Hindlimb muscle (tissue), 1 donor: ENCODE measurements at places on chromosomes 1 and 21. TPM values are rescaled to one million over a fixed set of nuclear protein-coding genes. Genes with fewer than 3 reads are reported as not detected.
A peak's percentile ranks its signal among the peaks of the same experiment; 100 is the strongest.

Gene DNAJB4
- polyA plus RNA-seq = 67.3 TPM

Gene TLR5
- 5.9 TPM for polyA plus RNA-seq

Gene GJA5
- 16.6 TPM for polyA plus RNA-seq

Gene CCDC24
- polyA plus RNA-seq = 1.9 TPM

Gene SPRR2B
- not detected for polyA plus RNA-seq

Gene B3GALT2
- 13.3 TPM for polyA plus RNA-seq

- DNase-seq = no peak
Observed at GRCh38 chr21:34807146-34807880, 138.5 kb downstream of the CLIC6 start.

GRCh38 chr1:20375563-20375962, 84.9 kb downstream of the VWA5B1 start:
- DNase-seq = no peak

- no peak for DNase-seq
Observed at GRCh38 chr21:31730712-31731055, 1.2 kb downstream of the SCAF4 start.

DNA sequence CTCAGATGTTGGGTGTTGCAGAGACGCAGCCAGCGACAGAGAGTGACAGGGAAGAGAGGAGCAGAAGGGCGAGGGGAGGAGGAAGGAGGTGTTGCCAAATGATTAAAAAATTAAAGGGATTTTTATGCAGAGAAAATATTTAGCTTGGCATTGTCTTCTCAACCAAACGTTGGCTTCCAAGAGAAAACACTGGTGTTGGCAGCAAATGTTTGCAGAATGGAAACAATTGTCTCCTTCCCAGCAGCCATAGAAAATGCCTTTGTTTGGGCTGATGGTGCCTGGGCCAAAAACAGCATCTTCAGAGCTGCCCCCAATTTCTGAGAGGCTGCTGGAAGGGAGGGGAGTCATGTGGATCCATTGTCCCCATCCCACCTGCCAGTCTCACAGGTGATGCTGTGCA, 29.7 kb upstream of the GRIK3 start:
- DNase-seq = no peak

- no peak for DNase-seq
Observed at GRCh38 chr1:40308036-40308727, 8.9 kb downstream of the COL9A2 start.

GRCh38 chr1:107695341-107695740, 269.6 kb downstream of the VAV3 start:
- no peak for DNase-seq

DNA sequence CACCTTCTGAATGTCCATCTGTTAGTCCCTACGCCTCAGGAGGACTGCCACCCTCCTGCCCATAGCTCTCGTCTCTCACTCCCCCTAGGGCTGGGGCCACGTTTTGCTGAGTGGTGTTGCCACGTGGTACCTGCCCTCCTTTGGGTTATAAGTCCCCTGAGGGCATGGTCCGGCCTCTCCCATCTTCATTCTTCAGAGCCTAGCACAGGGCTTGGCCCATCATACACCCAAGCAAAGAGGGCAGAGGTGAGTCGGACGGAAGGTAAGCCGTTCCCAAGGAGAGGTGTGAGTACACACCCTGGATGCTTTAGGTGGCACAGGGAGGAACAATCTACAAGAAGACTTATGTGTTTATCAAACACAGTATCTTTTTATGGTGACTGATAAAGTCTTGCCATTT, 10.9 kb downstream of the PADI2 start:
- DNase-seq = no peak

DNA sequence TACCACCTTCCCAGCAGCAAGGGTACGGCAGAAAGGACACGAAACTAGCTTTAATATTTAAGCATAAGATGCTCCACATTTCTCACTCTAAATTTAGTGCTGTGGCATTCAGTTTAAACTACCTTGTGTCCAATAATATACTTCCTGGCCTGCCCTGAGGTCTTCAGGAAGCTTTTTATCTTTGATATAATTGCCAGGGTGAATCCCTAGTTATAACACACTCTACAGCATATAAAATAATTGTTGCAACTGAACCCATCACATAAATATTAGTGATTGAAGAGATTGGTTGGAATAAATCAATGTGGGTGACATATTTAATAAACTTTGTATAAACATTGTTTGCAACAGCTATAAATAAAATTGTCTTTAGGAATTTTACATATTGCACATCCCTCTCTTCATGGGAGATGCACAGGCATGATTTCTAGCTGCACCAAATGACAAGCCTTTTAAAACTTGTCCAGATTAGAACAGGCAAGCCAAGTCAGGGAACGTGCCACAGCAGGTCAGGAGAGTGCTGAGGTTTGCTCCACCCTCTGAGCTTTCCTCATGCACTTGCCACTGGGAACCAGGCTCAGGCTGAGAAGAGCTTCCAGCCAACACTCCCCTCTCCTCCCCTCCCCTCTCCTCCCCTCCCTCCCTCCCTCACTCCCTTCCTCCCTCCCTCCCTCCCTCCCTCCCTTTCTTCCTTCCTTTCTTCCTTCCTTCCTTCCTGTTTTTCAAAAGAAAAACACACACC, 623.2 kb upstream of the PKN2 start:
- DNase-seq = no peak

DNA sequence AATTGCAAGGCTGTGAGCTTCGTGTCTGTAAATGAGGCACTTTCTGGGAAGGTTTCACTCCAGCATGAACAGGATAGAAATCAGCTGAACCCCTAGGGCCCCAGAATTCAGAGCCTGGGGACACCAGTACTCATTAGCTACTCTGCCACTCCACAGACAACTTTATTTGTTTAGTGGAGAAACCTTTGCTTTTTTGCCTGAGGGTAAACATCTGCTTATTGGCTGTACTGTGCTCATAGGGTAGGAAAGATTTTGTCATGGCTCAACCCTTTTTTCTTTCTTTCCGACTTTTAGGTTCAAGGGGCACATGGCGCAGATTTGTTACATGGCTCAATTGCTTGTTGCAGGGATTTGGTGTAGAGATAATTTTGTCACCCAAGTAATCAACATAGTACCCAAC, 138.4 kb upstream of the BACE2 start:
- DNase-seq = no peak

- no peak for DNase-seq
Observed at GRCh38 chr1:225469051-225469450, 41.2 kb upstream of the LBR start.

GRCh38 chr1:183577897-183578465, 12.3 kb downstream of the NCF2 start:
- no peak for DNase-seq

DNA sequence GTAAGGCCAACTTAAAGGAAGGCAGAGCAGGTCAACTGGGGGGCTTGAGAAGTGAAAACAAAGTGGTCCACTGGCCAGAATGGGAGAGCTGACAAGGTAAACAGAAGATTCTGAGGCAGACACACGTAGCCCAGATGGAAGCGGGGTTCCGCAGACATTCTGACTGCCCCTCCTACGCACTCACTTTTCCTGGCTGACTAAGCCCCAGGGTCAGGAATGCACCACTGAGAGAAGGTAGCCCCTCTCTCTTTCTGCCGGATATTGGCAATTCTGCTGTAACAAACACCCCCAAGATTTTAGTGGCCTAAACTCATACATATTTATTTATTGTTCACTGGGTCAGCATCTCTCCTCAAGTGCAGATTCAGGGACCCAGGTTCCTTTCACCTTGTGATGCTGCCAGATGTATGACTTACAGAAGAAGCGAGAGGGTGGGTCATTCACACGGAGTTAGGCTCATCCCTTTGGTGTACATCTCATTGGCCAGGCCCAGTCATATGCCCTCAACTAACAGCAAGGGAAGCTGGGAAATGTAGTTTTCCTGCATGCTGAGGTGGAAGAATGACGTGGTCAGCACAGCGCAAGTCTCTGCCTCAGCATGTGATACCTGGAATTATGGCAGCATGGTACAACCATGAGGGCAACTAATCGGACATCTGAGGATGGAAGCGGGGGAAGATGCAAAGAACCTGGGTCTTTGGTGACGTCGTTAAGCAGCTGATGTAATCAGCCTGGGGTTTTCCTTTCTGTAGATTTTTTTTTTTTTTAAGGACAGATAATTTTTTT, 43.4 kb upstream of the MRPS6 start:
- peak; percentile 24 for DNase-seq

GRCh38 chr1:37850352-37850955, 8.9 kb downstream of the MTF1 start:
- DNase-seq = no peak

GRCh38 chr21:40242586-40243265, 375.5 kb downstream of the PCP4 start:
- DNase-seq = no peak

DNA sequence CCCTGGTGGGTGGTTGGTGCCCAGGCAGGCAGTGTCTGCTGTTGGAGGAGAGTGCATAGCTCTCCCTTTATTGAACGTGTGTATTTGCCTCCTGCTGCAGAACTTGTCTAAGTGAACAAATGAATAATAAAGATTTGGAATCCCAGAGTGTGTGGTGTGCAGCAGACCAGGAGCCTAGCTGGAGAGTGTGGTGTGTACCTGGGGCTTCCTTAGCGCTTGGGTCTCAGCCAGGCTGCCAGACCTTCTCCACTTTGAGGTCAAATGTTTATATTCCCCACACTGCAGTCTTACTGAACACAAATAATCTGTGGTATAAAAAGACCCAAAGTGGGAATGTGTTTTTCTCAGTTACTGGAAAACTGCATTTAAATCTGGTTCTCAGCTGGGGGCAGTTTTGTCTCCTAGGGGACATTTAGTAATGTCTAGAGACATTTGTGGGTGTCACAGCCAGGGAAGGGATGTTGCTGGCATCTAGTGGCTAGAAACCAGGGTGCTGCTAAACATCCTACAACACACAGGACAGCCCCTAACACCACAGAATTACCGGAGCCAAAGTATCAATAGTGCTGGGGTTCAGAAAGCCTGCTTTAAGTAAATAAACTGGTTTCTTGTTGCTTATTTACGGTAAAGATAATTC, 23.6 kb downstream of the SLC37A1 start:
- no peak for DNase-seq

- DNase-seq = no peak
Observed at GRCh38 chr1:243483071-243483771, 227.4 kb downstream of the SDCCAG8 start.

- DNase-seq = no peak
Observed at GRCh38 chr1:43648221-43648847, 1.6 kb upstream of the KDM4A start.

DNA sequence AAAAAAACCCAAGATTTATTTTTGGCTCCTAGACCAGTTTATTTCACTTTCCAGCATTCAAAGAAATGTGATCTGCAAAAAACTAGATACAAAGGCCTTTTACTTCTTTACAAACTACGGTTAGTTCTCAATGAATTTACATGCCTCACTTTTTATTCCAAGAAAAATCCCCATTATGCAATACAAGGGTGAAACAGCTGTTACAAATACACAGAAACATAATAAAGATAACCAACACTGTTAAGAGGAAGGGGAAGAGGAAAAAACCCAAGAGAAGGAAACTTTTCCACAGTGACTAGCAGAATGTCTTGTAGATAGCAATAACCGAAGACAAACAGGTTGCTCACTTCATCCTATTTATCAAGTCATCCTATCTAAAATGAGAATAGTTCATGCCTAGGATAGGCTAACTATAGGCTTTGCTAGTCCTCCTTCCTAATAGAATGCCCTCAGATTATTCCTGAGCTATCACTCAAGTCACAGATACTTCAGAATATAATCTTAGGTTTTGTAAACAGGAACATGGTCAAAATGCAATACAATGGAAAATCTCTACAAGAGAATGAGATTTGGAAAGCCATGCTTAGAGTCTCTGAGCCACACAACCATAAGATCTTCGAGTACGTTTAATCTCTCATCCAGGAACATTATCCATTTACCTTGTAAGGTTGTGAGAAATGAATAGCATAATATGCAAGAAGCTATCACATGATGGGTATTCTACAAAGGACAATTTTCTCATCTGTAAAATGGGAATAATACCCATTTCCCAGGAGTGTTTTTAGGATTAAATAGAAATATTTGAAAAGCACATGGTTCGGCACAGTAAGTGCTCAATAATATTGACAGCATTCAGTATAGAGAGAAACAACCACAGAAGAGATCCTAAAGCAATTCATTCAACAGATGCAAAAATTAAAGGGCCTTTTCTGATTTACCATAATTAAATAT, 5.4 kb downstream of the PNRC2 start:
- no peak for DNase-seq

DNA sequence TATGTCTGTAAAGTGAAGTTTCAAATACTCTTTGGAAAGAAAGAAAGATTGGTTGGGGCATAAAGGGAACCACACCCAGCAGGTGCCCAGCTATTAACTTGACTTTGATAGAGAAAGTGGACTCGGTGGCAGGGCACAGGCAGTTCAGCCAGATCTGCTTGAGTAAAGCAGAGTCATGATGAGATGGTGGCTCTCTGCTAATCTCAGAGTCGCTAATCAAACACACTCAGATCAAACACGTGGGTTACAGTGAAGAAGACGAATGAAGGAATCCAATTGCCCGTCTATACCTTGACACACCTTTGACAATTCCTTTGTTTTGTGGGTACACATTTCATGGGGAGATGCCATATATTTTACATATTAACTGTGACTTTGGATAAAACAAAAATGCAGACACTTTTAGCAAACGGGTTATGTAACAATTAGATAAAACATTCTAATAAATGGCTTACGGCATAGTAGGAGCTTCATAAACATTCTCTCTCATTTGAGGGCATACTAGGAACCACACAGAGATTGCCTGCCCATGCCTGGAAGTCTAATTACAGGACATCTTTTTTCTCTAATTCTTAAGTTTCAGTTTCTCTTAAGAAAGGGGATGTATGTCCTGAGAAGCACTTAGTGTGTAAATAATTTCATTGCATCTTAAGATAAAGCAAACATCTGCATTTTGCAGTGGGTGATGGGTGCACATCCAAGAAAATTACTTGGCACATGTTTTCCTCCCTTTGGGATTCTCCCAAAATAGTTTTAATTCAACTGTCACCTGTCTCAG, 7.2 kb downstream of the CBR1 start:
- no peak for DNase-seq

DNA sequence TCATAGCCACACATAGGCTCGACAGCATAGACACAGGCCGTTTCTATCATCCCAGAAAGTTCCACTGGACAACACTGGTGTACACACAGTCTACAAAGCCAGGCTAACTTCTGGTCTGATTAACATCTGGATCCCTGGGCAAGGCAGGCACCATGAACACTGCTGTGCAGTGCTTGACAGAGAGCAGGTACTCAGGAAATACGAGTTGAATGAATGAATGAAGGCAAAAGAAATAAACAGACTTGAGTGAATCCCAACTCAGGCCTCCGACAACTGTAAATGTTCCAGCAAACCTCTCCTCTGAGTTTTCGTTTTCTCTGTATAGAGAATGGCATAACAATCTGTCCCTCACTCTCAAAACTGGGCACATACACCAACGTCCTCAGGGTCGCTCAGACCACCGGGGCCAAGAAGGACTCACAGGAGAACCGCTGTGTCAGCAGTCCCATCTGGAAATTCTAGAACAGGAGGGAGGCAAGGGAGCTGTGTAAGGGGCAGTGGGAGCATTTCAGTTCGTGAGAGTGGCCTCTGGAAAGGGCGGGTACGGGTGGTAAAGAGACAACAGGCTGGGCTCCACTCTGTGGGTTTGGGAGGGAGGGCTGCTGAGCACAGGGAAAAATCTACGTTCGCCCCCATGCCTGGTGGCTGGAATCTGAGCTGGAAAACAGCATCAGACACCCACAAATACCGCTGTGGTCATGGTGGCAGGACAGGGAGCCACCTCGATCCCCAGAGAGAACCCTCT, 15.1 kb upstream of the ECE1 start:
- DNase-seq = no peak
